AG04450 (cell line): ENCODE measurements at places on chromosomes 3 and 15.

DNA sequence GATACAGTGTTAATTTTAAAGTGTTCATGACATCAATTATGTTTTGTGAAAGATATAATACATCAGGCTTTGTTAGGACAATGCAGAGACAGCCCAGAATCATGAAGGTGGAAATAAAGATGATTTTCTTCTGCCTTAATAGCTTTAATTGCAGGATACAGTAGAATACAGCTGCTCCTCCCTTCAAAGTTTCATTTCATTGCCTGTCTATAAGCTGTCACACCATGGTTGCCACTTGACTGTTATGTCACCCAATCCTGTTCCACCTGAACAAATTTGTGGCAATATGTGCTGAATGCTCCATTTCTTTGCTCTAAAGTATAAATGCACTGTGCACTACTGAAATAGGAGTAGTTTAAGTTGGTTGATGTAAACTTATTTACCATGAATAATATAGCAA is 537.8 kb upstream of the ROBO2 start:
- no peak for DNase-seq

- no peak for DNase-seq
These were observed 244.1 kb downstream of the LPP start for GRCh38 chr3:188397766-188398705.

DNA sequence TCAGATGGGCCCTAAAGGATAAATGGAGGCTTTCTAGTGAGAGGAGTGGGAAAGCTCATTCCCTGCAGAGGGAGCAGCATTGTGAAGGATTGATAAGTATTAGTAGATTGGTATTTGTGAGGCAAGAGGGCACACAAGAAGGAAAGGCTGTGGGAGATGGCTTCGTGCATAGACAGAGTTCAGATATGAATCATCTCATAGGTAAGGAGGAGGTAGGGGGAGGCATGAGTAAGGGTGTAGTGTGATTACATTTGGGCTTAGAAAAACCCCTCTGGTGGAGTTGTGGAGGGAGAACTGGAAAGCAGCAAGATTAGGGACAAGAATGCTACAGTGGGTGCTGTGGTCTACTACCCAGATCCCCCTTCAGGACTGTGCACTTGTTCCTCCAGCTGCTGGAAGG is 29.6 kb downstream of the ONECUT1 start:
- no peak for DNase-seq

GRCh38 chr3:86653661-86654205 is 337.2 kb downstream of the VGLL3 start:
- no peak for DNase-seq

DNA sequence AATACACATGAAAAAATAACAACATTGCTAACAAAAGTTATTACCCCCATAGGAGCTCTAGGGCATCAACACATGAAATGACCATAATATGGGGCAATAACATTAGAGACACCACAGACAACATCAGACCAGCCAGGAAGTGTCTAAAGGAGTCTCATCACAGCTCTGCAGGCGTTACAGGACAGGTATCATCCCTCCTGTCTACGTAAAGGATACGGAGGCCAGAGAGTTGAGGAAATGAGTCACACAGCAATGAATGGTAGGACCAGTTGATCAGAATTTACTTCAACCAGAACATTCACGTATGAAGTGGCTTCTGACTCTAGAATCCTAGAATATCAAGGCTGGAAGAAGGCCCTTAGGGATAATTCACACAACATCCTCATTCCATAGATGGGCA is 1.8 kb downstream of the NME9 start:
- no peak for DNase-seq
